ENCODE measurements at places on chromosomes 12 and 14.
A peak's percentile ranks its signal among the peaks of the same experiment; 100 is the strongest.

- peak; percentile 26 for DNase-seq
Measured at GRCh38 chr12:26150736-26151450, 26.1 kb upstream of the BHLHE41 start.

GRCh38 chr12:65415826-65416225 is 137.3 kb downstream of the MSRB3 start:
- DNase-seq = no peak

- no peak for DNase-seq
Measured at GRCh38 chr14:74394549-74394948, 31.5 kb downstream of the SYNDIG1L start.

DNA sequence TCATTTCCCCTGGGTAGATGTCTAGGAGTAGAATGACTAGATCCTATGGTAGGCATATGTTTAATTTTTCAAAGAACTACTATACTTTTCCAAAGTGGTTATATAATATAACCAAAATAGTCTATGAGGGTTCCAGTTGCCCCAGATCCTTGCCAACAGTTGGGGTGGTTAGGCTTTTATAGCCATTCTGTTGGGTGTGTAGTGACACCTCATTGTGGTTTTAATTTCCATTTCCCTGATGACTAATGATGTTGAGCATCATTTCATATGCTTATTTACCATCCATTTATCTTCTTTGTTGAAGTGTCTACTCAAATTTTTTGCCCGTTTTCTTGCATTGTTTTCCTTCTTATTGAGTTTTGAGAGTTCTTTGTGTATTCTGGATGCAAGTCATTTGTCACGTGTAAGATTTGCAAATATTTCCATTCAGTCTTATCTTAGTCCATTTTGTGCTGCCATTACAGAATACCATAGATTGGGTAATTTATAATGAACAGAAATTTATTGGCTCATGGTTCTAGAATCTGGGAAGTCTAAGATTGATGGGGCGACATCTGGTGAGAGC is 4.7 kb downstream of the SYNE2 start:
- DNase-seq = no peak

DNA sequence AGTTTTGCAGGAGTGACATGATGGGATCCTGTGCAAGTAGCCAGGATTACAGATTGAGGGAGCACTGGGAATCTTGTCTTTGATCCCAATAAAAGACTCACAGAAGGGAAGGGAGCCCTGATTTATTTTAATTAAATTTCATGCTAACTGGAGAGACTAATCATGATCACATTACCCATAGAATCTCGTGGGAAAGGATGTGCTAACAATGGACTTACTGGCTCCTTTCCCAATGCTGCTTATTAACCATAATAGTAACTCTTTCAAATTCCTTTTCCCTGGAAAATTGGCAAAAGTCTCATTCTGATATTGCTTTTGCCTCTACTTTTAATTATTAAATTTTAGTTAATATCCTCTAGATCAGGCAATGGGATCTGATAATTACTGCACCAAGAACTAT is 174.8 kb upstream of the AVPR1A start:
- DNase-seq = no peak

DNA sequence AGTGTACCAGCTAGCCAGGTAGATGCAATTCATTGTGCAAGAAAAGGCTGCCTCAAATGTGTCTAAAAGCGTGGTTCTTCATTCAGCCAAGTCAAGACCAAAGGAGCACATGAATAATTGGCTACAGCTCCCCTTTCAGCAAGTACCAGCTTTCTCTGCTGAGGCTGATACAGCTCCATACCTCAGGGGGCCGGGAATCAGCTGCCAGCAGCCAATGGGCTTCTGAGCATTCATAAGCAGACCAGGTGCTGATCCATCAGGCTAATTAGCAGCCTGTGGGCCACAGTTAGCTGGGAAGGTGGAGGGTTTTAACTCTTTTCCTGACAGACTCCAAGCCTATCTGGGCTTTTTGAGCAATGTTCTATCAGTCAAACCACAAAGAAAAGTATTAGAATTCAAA is 264.7 kb downstream of the APAF1 start:
- no peak for DNase-seq

- DNase-seq = no peak
Measured at GRCh38 chr12:27824126-27824842, 44.2 kb upstream of the MANSC4 start.

DNA sequence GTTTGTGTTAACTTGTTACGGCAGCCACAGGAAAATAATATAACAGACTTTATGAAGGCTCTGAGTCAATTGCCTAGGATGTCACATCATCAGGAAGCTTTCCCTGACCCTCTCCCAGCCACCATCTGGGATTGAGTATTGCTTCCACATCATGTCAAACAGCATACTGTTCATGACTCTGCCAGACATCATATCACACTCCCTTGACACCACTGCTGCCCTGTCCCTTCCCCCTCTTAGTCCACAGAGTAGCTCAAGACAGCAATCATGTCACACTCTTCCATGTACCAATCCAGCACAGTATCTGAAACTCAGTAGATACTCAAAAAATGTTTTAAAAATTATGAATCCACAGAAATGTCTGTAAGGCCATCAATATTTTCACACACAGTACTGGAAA is 168.0 kb downstream of the PIK3C2G start:
- no peak for DNase-seq

- DNase-seq = no peak
Measured at GRCh38 chr14:77224212-77224611, 42.6 kb downstream of the TMEM63C start.
